ENCODE measurements at places on chromosomes 12 and 14.

DNA sequence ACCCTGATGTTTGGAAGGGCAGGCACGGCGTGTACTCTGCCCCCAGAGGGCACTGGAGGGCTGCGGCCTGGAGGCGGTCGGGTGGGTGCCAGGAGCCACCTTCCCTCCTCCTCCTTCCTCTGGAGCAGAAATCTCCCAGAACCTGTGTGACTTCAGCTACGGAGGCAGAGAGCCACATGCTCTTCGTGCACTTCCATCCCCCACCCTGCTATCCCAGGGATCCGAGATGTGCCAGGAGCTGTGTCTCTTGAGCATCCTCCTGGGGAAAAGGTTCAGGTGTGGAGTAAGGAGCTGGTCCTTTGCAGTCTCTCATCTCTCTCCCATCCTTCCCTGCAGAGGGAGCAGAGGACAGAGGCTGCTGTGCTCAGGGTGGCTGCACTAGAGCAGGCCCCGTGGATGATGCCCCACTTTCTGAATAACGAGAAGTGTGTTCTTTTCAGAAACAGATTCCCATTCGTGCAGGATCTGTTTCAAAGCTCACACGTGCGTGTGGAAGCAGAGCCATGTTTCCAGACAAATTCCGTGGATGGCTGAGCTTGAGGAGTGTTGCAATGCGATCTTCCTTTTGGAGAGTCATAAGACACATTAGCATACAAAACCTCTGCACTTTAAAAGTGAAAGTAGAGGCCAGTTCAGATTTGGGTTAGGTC lies 162.9 kb downstream of the ADGRD1 start:
- DNase-seq = no peak

GRCh38 chr14:92563765-92564285 lies 50.2 kb downstream of the RIN3 start:
- no peak for DNase-seq

GRCh38 chr14:105538481-105539049 lies 12.2 kb downstream of the TMEM121 start:
- no peak for DNase-seq

GRCh38 chr12:62977418-62977817 lies 42.5 kb upstream of the PPM1H start:
- no peak for DNase-seq

GRCh38 chr14:58732387-58732786 lies 94.6 kb downstream of the DACT1 start:
- no peak for DNase-seq

- no peak for DNase-seq
Measured at GRCh38 chr12:46224386-46224785, 44.5 kb downstream of the SLC38A1 start.

GRCh38 chr14:68331991-68332390 lies 460.9 kb downstream of the ZFP36L1 start:
- DNase-seq = no peak

DNA sequence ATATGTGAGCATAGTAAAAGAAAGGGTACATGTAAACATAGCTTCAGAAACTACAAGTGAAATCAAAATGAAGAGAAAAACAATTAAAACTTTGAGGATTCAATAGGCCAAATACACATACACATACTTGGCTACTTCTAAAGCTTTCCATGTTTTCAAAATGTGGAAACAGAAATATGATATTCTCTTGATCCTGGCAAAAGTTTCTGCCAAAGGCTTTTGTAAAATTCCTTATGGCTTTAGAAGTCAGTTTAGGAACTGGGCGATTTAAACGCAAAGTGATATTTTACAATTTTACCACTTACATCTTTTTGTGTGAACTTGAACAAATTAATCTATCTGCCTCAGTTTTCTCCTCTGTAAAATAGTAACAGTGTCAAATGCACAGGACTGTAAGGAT lies 756.4 kb downstream of the C12orf50 start:
- no peak for DNase-seq

DNA sequence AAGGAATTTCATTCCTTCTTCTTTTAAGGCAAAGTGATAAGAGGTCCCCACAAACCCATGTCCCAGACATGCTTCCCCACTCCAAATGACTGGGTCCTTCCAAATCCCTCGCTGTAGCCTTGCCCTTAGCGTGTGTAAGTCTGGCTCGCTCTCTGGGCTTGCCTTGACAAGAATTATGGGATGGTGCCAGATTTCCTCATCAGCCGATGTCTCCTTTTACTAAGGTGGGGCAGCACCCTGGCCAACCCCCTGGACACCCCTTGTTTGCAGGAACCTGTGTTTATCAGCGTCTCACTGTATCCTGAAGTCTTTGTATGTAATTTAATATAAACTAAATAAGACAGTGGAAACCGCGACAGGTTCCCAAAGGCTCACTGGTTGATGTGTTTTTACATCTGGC lies 493.3 kb downstream of the EGLN3 start:
- no peak for DNase-seq

DNA sequence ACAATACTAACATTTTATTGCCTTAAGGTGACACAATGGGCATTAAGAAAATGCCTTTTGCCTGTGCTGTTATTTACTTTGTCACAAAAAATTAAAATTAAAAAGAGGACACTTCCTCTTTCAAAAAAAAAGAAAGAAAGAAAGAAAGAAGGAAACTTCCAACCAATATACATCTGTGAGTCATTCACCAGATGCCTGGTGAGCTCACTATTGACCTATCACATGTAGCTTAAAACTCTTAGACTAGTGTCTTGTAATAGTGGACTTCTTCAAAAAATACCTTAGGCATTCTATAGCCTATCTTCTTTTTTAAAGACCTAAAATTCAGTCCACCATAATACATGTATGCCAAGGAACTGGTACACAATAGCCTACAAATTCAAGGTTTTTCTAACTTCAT lies 4.9 kb upstream of the SOX5 start:
- DNase-seq = no peak

- no peak for DNase-seq
Measured at GRCh38 chr14:46381674-46382073, 269.9 kb downstream of the RPL10L start.

- no peak for DNase-seq
Measured at GRCh38 chr12:71552728-71553501, 110.7 kb downstream of the ZFC3H1 start.

DNA sequence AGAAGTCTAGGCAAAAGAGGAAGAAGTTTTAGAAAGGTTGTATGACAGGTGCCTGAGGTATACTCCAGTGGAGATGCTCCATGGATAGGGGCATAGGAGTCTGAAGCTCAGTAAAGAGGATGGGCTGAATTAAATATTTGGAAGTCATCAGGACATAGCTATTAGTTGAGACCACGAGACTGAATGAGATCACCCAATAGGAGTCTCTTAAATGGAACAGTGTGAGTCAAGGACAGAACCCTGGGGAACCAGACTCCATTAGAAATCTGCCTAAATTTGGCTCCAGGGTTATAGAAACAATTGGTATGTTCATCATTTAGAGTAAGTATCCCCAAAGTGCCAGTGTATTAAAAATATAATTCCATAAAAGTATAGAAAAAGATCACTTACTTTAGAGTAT lies 172.6 kb downstream of the PRKCH start:
- DNase-seq = no peak

DNA sequence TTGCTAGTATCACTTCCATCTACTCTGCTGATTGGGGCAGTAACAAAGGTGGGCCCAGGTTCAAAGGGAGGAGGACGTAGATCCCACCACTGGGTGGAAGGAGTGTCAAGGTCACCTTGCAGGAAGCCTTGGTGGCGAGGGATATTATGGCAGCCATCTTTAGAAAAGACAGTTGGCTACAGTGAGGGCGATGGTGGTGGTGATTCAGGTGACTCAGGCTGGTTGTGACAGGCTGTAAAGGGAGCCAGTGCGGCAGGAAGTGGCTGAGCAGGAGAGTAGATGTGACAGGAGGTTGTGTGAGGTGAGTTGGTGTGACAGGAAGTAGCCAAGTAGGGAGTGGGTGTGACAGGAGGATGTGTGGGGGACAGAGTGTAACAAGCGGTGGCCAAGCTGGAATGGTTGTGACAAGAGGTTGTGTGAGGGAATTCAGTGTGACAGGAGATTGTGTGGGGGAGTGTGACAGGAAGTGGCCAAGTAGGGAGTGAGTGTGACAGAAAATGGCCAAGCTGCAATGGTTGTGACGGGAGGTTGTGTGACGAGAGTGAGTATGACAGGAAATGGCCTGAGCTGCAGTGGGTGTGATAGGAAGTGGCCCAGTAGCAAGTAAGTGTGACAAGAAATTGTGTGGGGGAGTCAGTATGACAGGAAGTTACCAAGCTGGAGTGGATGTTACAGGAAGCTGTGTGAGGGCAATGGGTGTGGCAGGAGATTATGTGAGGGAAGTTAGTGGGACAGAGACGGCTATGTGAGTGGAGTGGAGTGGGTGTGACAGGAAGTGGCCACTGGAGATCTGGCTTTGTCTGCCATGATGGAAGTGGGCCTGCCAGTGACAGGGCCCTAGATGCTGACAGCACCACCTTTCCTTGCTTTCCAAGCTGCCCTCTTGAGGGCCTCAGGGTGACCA lies 136.5 kb upstream of the MYL2 start:
- DNase-seq = peak; percentile 50

- no peak for DNase-seq
Measured at GRCh38 chr12:109153821-109154441, 37.5 kb downstream of the ACACB start.

- DNase-seq = no peak
Measured at GRCh38 chr12:80299976-80300375, 144.1 kb upstream of the PTPRQ start.

GRCh38 chr12:25130741-25131188 lies 64.2 kb downstream of the DNAI7 start:
- DNase-seq = no peak

DNA sequence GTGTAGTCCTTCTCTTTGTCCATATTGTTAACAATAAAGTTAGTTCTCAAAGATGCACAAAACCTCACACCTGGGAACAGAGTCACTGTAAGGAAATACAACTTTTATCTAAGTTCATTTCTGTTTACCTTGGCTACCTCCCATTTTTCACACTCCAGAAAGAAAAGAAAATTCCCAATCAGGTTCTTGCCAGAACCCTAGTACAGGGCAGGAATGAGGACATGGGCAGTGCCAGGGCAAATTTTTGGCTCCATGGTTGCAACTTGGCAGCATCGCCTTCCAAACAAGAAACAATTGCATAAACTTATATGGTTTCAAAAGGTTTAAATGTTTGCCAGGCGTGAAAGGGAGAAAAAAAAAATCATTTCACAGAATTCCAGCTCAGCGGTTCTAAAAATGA lies 296.3 kb upstream of the PRKD1 start:
- no peak for DNase-seq

DNA sequence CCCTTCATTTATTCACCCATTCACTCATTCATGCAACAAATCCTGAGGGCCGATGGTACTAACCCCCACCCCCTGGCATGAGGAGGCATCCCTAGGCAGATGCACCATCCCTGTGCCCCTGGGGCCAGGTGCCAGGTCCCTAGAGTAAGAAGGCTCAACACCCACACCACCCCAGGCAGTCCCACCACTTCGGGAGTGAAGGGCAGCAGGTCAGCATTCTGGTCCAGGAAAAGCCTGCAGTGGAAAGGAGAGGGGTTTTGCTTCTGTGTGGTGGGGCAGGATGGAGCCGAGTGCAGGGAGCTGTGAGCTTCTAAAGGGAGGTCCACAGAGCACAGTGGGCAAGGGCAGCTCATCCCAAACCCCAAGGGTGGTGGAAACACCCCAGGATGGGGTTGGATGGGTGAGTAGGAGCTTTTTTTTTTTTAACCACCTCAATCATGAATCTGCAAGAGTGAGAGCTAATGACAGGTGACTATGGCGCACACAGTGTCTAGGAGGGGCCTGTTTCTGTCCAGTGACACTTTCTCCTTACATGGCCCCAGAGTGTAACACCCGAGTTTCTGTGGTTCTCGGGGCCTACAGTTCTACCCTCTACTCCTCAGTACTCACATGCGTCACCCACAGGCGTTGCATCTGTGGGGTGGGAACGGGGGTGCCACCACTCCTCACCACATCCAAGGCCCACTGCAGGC lies 414.3 kb downstream of the TMEM121 start:
- no peak for DNase-seq

DNA sequence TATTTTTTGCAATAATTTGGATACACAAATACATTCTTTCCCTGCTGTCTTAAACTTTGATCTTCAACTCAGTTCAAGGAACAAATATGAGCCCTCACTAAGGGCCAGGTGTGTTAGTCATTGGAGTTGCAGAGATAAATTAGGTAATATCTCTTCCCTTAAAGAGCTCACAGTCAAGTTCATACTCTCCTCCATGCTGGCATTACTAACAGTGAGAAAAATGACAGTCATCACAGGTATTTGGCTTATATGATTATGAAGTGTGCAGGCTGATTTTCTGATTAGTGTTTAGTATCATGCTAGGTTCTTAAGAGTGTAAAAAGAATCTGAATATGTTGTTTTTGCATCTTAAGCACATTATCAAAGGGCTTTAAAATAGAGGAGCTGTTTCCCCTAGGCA lies 594.7 kb downstream of the CCER1 start:
- no peak for DNase-seq

DNA sequence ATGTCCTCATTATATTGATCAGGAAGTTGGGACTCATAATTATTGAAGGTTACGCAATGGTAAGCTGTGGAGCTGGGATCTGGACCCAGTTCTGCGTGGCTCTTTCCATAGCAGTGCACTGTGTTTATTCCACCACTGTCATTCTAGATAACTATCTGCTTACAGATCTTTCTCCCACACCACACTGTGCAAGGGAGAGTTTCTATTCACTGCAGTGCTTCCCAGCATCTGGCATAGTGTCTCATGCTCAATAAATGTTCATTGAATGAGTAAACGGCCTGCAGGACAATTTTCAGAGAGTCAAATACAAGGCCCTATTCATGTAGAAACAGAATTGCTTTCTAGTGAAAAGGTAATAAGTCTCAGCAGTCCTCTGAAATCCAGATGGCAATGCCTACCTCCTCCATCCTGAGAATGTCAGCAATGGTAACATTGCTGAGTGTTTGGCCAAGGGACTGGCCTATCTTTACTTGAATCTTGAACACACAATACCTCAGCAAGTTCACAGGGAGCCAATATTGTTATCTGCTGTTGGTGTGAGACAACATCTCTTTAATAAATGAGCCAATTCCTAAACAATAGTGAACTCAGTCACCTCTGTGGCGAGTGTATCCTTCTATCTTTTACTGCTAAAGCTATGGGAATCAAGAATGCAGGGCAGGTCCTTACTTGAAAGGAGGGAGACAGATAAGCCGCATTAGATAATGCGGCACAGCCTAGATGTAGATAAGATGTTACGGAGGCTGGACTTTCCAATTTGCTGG lies 332.4 kb upstream of the PRICKLE1 start:
- DNase-seq = no peak

- DNase-seq = no peak
Measured at GRCh38 chr14:102848830-102849525, 71.7 kb downstream of the TRAF3 start.

GRCh38 chr14:21023174-21023573 lies 1.7 kb downstream of the NDRG2 start:
- DNase-seq = no peak

- DNase-seq = no peak
Measured at GRCh38 chr12:48712209-48712608, 4.3 kb downstream of the CCNT1 start.

All from stimulated activated CD4-positive, alpha-beta T cell treated with anti-CD3 and anti-CD28 coated beads, Interleukin-4, amount 100 ng/mL, for 1 hour (primary cell).